ENCODE measurements at places on chromosomes 5 and 9.

DNA sequence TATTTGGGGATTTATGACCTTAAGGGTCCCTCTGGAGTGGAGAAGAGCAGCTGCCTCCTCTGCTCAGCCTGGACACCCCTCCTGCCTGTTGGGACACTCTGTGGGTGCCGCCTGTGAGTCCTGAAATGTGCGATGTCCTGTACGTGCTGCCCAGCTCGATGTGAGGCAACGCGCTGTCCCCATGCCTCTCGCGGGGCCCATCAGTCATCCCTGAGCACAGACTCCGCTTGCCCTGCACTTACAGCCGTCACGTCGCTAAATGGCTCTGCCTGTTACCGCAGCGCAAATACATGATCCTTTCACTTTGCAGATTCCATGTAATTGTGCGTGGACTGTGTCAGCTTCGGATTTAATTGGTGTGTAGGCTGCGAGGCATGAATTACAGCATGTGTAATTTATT lies 27.1 kb downstream of the IRX4 start:
- no peak for DNase-seq

GRCh38 chr5:83204651-83205050 lies 127.3 kb downstream of the XRCC4 start:
- no peak for DNase-seq

GRCh38 chr5:143758750-143759149 lies 53.2 kb upstream of the HMHB1 start:
- no peak for DNase-seq

DNA sequence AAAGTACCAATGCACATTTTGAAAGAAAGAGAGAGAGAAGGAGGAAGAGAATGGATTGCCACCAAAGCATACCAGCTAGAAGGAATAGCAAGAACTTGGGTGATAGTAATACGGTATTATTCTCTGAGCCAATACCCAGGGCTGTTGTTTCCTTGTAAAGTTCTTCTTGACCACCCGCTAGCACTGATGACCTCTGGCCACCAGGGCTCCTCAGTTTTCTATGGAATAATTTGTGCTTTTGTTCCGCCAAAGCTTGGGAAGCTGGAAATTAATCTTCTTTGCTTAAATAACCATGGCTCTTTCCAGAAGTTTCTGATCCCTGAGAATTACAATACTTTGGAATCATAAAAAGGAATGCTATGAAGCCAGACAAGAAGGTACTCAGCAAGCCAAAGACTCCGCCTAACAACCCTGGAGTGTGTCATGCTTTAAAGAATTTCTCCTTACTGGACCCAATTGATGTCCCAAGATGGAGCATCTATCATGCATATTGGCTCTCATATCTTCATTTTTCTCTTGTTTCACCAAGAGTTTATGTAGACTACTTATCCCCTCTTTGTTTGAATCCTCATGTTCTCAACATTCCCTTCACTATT lies 29.8 kb downstream of the OR2K2 start:
- DNase-seq: no peak

GRCh38 chr5:15757103-15757502 lies 257.1 kb downstream of the FBXL7 start:
- DNase-seq: no peak

DNA sequence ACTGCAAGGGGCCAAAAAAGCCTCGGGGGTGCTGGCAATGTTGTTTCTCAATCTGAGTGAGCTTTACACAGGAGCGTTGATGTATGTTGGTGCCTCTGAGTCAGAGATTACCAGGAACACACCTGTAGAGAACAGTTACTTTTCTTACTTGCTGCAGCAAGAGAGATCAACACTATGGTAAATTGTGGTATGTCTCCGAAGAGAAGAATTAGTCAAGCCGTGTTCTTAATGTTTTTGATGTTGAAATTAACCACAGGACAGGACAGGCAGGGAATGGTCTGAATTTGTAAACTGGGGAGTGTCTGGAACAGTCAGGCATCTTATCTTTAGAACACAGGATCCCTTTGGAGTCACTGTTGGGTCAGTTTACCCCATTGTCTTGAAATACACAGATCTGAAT lies 285.7 kb downstream of the DNAH5 start:
- DNase-seq: no peak

- DNase-seq: no peak
Observed at GRCh38 chr5:106755789-106756188, 914.9 kb downstream of the EFNA5 start.

GRCh38 chr9:127446713-127447415 lies 4.3 kb downstream of the RPL12 start:
- no peak for DNase-seq

DNA sequence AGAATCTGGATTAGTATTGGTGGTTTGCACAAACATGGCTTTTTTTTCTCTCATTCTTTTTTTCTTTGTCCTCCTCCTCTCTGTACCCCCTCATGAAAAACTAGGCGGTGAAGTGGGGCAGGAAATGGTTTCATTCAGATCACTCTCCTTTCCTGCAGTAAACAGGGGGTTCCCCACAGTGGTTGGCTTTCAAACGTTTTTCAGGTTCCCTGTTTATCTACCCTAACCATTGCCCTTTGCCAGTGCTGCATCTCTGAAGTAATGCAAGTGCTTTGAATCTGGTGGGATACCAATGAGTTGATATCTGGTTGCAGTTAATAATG lies 29.8 kb downstream of the NR4A3 start:
- no peak for DNase-seq

DNA sequence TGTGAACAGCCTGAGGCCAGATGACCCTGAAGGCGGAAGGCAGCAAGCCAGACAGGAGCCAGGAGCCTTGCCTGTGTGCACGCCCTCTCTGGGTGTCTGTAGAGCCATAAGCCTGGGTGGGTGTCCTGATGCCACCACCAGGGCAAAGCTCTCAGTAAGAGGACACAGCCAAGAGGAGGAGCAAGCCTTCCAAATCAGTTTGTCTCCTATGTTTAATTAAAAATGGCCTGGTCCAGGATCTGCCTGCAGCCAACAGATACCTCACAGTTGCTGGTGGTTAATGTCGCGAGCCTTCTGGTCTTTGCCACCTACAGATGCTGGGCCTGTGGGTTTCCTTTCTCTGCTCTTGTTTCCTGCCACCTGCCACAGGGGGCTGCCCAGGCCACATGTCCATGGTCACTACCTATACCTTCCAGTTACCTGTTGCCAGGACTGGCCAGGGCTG lies 56.9 kb downstream of the SYK start:
- no peak for DNase-seq

- no peak for DNase-seq
Observed at GRCh38 chr5:60526336-60526875, 173.6 kb downstream of the DEPDC1B start.

- DNase-seq: no peak
Observed at GRCh38 chr5:168847511-168848073, 268.4 kb upstream of the PANK3 start.

DNA sequence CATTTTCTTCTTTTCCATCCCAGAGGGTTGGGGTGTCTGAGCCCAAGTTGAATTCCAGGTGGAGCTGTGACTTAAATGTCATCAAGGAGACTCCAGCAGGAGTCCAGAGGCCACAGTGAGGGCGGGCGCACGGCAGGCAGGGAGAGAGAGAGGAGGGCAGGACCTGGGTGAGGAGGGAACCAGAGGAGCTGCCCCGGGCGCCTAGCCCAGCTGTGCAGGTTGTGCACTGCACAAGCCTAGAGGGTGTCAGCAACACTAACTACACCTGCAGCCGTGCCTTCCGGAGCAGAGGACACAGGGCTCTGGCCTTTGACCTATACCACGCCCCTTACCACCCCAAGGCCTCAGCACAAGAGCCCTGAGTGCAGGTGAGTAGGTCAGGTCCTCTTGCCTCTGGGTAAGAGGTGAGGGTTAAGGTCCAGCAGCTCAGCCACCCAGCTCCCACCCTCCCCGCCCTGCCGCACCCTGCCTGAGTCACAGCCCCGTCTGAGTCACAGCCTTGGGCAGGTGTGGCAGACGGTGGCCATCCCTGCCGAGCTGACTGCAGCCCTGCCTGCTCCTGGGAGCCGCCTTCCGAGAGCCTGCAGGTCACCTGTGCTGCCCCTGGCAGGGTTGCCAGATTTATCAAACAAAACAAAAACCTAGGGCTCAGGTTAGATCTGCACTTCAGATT lies 6.4 kb upstream of the AGPAT2 start:
- no peak for DNase-seq

- DNase-seq: no peak
Observed at GRCh38 chr5:170538696-170539586, 35.1 kb downstream of the KCNIP1 start.

DNA sequence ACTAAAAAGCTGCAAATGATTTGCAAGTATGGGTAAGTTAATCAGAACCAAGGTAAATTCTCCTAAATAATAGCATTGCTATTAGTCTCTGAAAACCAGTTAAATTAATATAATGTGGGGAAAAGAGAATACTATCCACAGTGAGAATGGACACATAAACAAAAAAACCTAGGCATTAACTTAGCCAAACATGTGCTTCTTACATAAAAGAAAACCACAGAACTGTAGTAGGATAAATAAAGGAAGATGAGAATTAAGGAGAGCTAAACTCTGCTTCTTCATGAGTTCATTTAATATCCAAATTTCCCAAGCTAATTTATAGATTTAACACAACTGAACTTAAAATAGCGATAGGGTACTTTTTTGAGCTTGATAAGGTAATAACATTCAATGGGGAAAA lies 31.8 kb downstream of the ABCA1 start:
- no peak for DNase-seq

GRCh38 chr9:80351612-80352011 lies 779.8 kb downstream of the TLE4 start:
- no peak for DNase-seq

DNA sequence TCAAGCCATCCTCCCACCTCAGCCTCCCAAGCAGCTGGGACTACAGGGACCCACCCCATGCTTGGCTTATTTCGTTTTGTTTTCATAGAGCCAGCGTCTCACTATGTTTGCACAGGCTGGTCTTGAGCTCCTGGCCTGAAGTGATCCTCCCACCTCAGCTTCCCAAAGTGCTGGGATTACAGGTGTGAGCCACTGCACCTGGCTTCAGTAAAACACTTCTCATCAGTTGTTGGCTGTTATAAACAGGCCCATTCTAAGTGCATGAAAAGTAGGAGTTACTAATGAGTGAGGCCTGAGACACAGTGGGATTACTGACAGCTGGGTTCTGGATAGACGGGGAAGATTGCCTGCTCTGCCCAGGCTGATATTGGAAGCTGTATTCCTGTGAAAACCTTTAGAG lies 3.5 kb downstream of the CRB2 start:
- DNase-seq: no peak

DNA sequence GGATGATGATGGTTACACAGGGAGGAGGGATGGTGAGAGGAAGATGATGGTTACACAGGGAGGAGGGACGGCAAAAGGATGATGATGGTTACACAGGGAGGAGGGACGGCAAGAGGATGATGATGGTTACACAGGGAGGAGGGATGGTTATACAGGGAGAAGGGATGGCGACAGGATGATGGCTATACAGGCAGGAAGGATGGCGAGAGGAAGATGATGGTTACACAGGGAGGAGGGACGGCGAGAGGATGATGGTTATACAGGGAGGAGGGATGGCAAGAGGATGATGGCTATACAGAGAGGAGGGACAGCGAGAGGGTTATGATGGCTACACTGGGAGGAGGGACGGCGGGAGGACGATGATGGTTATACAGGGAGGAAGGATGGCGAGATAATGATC lies 64.1 kb upstream of the FCN1 start:
- DNase-seq: no peak

GRCh38 chr5:59020611-59021285 lies 437.9 kb downstream of the RAB3C start:
- DNase-seq: no peak

GRCh38 chr5:40227931-40228330 lies 451.8 kb upstream of the PTGER4 start:
- no peak for DNase-seq

DNA sequence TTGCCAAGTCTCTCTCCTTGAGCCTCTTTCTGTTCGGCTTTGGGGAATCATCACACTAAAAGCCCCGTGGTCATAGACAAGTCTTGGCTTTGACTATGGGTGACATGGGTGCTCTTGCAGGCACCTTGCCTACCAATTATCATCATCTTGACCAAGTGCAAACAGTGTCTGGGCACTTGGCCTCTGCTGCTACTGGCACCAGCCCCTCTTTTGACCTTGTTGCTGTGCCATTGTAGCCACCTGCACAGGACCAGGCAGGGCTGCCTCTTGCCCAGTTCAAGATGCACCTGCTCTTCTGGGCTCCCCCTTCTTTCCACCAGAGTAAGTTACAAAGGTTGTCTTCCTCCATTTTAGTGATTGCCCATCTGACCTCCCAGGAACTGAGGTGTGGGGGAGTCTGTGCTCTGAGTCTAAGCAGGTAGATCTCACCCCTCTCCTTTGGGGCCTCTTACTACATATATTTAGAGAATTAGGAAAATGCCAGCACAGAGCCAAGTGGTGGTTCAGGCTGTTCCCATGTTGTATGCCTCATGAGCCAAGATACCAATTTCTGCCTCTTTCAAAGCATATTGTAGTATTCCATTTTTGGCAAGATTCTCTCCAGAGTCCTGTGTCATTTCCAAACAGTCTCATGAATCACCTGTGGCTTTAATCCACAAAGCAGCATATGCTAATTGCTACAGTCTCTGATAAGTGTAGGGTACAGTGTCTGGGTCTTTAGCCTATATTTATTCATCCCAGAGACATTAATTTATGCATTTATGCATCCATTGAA lies 142.9 kb upstream of the DAP start:
- DNase-seq: no peak

GRCh38 chr5:159187719-159188118 lies 21.6 kb downstream of the RNF145 start:
- DNase-seq: no peak

GRCh38 chr5:72145348-72145747 lies 38.1 kb downstream of the MAP1B start:
- DNase-seq: no peak

- no peak for DNase-seq
Observed at GRCh38 chr5:69231851-69232250, 2.8 kb upstream of the CDK7 start.

DNA sequence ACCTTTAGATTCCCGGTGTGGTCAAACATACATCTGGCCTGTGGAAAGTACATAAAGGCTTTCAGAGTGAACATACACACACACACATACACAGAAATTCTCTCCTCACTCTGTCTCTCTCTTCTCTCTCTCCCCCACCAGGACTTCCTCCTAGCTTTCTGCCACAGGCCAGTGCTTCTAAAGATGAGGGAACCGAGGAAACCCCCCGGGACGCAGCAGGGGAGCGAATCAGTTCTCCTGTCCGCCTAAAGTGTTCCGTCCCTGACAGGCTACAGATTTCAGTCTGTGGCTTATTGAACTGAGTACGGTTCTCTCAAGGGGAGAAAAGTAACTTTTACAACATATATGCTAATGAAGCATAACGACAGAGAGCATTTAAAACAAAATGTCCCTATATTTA lies 75.8 kb downstream of the MED27 start:
- no peak for DNase-seq

DNA sequence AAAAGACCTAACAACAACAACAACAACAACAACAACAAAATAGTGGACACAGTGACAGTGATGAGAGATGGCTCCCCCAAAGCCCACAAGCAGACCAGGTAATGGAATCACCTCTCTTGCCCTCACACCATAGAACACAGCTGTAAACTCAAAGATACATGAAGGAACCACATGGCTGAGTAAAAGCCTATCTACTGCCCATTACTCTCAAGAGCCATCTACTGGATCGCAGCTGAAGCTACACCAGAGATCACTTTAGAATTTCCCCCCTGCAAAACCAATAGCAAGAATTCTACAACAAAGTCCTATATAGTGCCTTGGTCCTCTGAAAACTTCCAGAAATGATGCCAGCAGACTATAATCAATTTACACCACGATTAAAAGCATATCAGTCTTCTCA lies 1537.6 kb upstream of the CDH9 start:
- DNase-seq: no peak

Measured in anterior cingulate cortex (tissue), 58 donors.